ENCODE measurements at places on chromosomes 6 and 20. TPM values are rescaled to one million over a fixed set of nuclear protein-coding genes. Genes with fewer than 3 reads are reported as not detected.

The HAO1 gene
- total RNA-seq = not detected

The C4B gene
- total RNA-seq = 3.2 TPM

The OPN5 gene
- total RNA-seq = not detected

The ULBP2 gene
- not detected for total RNA-seq

The ARFGEF3 gene
- total RNA-seq = 14.3 TPM

The FAM209B gene
- total RNA-seq = not detected

The FAM83C gene
- total RNA-seq = not detected

The CPNE5 gene
- 0.14 TPM for total RNA-seq

The FAM217B gene
- total RNA-seq = 24.4 TPM

The TSPO2 gene
- not detected for total RNA-seq

The POM121L2 gene
- 0.27 TPM for total RNA-seq

The CCHCR1 gene
- total RNA-seq = 56.5 TPM

The MOCS3 gene
- total RNA-seq = 5.2 TPM

The KCNG1 gene
- 84.4 TPM for total RNA-seq

The PCMTD2 gene
- total RNA-seq = 145 TPM

The PTCRA gene
- total RNA-seq = not detected

The TRIM31 gene
- total RNA-seq = not detected

The SLC22A7 gene
- total RNA-seq = not detected

The KIAA1586 gene
- total RNA-seq = 19.2 TPM

The SAMD10 gene
- 7.2 TPM for total RNA-seq

The TP53TG5 gene
- 1.1 TPM for total RNA-seq

The TOP1 gene
- 78.8 TPM for total RNA-seq

The C6orf52 gene
- 4.1 TPM for total RNA-seq
